ENCODE measurements at places on chromosomes 3 and 15.

GRCh38 chr3:40169983-40170382, 139.5 kb upstream of the EIF1B start:
- DNase-seq, result no peak

DNA sequence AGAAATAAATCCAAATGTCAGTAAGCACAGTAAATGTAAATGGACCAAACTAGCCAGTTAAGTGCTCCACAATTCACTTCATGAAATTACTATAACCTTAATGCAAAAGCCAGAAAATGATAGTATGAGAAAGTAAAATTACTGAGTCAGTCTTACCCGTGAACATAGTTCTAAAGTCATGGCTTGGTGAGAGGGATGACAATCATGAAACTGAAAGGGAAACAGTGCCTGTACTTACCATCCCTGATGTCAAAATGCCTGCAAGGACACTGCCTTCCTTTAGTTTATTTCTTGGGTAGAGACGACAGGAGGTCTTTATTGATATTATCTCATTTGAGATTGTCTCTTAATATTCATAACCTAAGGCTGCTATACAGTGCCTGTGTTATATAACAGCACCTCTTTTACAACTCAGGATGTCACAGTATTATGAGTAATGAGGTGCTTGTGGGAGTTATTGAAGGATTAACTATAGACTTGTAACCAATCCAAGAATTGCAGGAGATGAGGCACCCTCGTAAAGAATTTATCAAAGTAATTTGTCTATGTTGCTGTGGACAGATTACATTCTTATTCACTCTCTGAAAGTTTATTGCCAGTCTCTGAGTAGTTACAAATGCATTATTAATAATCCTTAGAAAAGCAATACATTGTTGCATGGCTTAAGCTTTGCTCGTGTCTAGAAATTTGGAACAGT, 142.9 kb upstream of the BFSP2 start:
- no peak for DNase-seq

- peak; percentile 29 for DNase-seq
Observed at GRCh38 chr15:31372635-31373091, 46.0 kb downstream of the KLF13 start.

GRCh38 chr3:56406826-56407515, 61.3 kb downstream of the ERC2 start:
- no peak for DNase-seq

DNA sequence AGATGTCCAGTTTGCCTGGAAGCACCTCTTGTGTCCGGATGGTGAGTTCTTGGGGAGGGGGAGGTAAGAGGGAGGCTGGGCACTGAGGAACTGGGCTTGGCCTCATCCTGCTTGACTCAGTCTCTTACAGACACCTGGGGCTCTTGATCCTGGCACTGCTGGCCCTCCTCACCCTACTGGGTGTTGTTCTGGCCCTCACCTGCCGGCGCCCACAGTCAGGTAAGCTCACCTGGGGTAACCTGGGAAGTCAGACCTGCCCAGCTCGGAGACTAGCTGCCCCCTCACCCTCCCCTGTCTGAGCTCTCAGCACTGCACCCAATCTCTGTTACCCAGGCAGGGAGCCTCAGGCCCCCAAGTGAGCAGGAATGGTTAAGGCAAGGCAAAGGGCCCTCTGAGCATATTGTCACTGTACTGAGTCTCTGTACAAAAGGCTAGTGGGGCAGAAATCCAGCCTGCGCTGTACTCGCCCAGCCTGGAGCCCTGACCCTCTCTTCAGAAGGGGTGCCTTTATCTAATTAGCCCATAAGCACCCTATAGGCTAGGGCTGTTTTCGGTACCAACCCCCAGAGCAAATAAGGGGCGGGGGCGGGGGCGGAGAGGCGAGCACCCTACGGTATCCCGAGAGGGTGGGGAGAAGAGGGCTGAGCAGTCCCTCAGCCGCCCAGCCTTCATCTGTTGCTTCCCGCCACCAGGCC, 2.2 kb upstream of the IL17RC start:
- DNase-seq, result no peak

GRCh38 chr3:15404767-15405166, 22.6 kb downstream of the METTL6 start:
- no peak for DNase-seq

DNA sequence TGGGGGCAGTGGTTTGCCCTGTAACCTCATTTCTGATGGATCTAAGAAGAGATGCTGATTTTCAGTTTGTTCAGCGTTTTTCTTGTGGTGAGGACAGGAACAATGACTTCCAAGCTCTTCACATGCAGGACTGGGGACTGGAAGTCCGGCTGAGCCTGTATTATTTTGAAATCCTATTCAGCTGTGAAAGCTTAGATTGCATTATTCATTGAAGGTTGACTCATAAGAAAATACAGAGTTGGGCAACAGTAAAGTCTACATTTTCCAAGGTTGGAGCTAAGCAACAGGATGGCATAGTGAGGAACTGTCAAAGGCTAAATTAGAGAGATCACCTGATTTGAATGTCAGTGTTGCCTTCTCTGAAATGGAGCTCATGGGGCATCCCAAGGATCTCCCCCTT, 230.9 kb upstream of the FEZF2 start:
- peak; percentile 29 for DNase-seq

DNA sequence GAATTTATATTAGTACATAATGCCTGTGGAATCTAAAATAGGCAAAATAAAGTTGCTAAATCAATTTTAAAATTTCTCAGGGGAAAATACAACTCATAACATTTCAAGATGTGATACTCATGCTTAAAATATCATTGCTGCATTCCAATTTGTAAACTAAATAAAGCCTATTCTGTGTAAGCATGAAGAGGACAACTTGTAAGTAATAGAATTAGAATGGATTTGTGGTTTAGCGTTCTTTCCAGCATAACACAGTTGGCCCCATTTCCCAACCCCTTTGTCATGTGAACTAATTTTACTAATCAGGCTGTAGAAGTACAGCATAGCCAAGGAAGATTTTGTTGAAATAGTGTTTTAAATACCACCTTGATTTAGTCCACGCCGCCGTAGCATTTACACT, 437.2 kb downstream of the SI start:
- DNase-seq, result no peak

- no peak for DNase-seq
Observed at GRCh38 chr3:121926380-121926779, 32.2 kb downstream of the SLC15A2 start.

DNA sequence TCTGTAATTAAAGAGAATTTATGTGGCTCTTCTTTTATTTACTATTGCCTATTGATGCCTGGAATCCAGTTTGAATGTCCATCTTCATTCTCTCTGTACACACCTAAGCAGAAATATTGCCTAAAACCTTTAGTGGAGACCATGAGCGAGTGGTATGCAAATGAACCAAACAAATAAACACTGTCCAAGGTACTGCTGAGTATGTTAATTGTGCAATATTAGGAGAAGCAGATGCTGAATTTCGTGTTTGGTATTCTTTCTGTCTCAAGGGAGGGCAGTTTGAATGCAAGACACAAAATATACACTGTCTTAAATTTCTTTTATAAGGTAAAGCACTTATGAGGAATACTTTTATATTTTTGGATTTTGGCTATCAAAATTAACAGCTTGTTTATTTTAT, 440.9 kb downstream of the RBMS3 start:
- no peak for DNase-seq

DNA sequence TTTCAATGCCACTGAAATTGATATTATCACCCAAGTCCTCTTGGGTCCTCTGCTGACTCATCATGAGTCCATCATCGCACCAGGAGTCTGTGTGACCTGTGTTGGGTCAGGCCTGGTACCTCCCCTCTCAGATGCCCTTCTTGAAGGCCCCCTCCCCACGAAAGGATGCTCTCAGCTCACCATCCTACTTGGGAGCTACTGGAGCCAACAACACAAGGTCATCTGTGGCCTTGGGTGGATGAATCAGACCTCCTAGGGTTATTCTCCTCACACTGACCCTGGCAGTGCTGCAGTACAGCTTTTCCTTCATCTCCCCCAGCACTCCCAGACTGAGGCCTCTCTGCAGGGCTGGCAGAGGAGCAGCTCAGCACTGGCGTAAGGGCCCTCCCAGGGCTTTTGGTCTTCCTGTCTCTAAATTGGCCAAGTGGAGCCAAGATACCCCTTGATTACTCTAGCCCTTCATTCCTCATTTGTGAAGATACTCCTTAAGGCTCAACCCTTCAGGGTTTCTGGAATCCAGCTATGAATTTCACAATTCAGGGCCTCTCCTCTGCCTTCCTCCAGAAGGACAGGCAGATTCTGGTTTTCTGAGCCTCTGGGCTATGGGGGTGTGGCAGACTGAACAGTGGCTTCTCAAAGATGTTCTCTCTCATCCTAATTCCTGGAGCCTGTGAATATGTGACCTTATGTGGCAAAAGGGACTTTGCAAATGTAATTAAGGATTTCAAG, 80.7 kb upstream of the GSK3B start:
- DNase-seq, result no peak

- no peak for DNase-seq
Observed at GRCh38 chr3:65827076-65827475, 211.6 kb downstream of the MAGI1 start.

GRCh38 chr3:39101022-39101689, 6.3 kb downstream of the GORASP1 start:
- no peak for DNase-seq

GRCh38 chr3:11770477-11771391, 76.0 kb downstream of the TAMM41 start:
- DNase-seq, result no peak

- no peak for DNase-seq
Observed at GRCh38 chr3:66792086-66792485, 206.0 kb upstream of the KBTBD8 start.

DNA sequence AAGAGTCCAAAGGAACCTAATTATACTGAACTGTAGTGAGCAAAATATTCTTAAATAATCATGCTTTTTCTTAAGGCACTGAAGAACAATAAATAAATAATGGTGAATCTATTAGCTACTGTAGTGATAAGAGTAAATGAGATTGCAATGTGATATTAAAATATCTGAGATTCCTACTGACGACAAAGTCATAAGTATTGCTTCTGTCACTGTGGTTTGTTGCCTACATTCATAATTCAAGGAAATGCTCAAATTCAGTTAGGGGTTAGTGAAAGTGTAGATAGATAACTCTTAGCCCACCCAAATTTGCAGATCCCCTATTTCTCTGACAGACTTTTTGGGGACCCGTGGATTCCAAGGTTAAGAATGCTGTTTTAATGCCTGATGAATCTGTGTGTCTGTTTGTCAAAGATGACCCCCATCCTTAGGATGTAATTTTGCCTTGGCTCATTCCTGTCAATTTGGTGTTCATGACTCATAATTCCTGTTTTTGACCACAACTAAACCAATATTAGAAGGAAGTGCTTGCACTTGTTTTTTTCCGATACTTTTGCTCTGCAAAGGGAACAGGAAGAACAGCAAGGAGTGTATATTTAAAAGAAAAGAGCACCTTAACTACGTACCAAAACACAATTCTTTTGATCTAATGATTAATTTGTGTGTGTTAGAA, 86.7 kb downstream of the MAGI1 start:
- DNase-seq, result no peak

- no peak for DNase-seq
Observed at GRCh38 chr15:22880068-22880980, 41.9 kb downstream of the NIPA2 start.

DNA sequence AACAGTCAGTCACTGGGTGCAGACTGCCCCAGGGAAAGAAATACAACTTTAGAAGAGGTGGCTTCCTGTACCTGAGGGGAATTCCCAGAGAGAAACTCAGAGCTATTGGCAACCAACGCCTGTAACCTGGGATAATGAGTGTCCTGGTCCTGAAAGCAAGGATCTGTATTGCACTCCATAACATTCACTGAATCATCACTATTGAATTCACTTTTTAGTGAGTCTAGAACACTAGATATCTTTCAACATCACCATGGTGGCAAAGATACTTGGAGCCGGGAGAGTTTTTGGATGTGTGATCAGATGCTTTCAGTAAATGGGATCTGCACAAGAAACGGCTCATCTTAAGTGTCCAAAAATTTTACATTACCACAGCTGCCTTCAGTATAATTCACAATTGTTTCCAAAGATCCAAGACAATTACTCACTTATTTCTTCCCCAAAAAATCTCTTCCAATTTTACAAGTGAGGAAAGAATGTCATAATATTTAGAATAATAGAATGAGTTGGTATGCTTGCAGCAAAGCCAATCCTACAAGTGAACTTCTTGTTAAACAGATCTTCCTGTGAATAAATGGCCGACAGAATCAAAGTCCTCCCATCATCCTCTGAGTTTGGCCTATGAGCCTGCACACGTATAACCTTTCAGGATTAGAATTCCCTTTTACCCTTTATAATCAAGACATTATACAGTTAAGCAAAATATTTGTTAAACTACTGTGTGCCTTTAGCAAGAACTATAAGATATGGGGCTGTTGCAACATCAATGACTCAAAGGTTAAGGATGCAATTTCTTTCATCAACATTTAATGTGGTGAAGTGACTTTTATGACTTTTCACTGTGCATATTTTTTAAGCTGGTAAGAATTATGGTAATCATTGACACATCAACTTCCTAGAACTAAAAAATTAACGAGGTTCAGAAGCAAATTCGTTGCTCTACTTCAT, 243.3 kb upstream of the COL8A1 start:
- no peak for DNase-seq

DNA sequence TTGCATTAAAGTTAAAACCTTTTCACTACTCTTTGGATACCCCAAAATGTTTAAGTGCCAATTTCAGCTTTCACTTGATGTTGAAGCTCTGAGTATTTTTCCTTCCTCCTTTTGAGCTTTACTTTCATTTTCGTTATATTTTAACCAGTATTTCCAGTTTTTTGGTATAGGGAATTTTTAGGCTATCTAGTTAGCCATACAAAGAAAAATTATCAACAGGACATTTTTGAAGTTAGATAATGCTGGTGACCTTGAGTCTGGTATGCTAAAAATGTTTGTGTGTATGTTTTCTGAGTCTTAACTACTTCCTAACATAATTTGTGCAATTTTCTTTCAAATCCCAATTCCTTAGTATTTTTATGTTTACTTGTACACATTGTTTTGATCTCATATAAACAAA, 284.8 kb downstream of the OTOL1 start:
- no peak for DNase-seq

GRCh38 chr3:43923104-43923882, 232.6 kb downstream of the ABHD5 start:
- DNase-seq, result no peak

DNA sequence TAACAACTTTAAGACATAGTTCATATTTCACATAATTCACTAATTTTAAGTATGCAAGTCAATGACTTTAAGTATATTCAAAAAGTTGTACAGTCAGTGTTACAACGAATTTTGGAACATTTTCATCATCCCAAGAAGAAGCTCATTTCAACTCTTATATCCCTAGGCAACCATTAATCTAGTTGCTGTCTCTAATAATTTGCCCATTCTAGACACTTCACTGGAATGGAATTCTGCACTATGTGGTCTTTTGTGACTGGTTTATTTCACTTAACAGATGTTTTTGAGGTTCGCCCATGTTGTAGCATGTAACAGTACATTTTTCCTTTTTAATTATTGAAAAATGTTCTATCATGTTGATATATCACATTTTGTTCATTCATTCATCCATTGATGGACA, 104.2 kb upstream of the SPRED1 start:
- DNase-seq, result no peak

- DNase-seq, result no peak
Observed at GRCh38 chr3:79200456-79200855, 567.3 kb downstream of the ROBO1 start.

Data from smooth muscle cell of the brain vasculature (primary cell).